ENCODE measurements at places on chromosomes 4 and X.

DNA sequence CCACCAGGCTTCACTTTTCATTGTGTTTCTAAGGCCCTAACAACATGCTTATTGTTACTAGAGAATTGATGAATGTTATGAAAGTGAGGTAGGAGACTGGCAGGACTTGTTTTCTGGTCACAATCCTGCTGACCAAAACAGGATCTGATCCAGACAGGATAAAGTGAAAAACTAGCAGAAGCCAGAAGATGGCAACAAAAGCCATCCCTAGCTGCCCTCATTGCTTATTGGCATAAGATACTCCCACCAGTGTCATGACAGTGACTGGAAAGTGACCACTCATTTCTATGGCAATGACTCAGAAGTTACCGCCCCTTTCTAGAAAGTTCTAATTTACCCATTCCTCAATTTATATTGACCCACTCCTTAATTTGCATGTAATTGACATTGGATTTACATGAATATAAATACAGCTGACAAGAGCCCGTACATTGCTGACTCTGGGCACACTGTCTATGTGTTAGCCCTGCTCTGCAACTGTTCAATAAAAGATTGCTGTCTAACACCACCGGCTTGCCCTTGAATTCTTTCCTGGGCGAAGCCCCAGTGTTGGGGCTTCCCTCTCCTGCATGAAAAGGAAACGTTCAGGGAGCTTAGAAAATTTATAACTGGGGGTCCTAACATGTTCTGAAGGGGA is 30.0 kb upstream of the FGG start:
- DNase-seq, result no peak

GRCh38 chr4:56323327-56323726 is 64.0 kb downstream of the AASDH start:
- DNase-seq, result no peak

GRCh38 chrX:18797141-18797540 is 89.7 kb downstream of the PPEF1 start:
- DNase-seq, result no peak

DNA sequence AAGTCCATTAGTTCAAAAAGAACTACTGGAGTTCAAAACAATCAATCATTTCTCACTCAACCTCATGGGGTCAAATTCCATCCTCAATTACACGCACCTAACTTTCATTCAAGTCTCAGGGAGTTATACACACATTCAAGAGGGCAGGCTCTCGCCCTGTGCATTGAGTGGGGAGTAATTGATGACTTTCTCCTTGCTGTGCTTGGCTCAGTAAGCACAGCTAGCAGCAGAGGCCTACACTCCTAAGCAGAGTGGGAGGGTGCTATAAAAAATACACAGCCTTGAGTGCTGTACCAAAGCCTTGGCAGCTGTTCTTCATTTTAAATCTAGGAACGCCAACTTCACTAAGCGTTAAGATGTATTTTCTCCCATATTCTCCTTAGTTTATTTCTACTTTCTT is 958.3 kb upstream of the ADGRL3 start:
- DNase-seq, result no peak

DNA sequence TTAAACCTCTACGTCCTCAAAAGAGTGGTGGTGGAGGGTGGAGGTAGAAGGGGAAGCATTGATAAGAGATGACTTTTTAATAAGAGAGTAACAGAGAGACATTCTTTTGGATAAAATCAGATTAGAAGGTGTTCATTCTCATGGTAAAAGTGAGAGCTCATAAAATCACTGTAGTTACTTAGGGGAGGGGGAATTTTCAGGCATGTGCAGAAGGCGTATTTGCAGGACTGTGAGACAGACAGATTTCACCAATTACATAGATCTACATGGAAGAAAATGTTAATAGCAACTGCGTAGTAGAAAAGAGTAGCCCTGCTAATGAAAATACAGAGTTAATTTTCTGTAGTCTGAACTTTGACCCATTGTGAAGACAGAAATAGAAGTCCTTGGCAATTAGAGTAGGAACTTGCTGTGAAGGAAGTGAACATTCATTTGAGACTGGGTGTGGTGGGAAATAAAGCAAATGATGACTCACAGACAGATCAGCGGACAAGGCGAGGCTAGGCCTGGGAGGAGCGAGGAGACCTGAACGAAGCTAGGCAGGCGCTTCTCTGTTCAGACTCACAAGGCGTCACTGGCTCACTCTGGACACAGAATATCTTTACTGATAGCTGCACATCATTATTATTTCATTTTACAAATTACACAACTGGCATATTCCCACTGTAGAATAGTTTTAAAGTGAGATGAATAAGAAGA is 57.2 kb upstream of the FAM9C start:
- DNase-seq, result no peak

DNA sequence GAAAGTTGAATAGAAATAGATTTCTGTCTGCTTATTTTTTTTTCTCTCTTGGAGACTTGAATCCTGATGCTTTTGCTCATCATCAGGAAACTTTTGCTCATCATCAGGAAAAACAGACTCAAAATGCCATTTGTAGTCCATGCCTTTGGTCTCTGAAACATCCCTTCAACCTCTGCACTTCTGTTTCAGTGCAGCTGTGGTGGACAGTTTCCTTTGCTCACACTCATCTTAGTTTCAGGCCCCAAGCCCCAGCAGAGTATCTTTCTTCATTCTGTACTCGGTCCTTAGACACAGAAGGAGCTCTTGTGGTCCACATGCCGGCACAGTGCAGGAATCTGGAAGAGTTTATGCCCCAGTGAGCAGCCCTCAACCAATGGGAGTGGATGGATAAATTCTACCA is 337.9 kb downstream of the PPP3CA start:
- no peak for DNase-seq

GRCh38 chr4:170887396-170887795 is 797.6 kb upstream of the AADAT start:
- no peak for DNase-seq

DNA sequence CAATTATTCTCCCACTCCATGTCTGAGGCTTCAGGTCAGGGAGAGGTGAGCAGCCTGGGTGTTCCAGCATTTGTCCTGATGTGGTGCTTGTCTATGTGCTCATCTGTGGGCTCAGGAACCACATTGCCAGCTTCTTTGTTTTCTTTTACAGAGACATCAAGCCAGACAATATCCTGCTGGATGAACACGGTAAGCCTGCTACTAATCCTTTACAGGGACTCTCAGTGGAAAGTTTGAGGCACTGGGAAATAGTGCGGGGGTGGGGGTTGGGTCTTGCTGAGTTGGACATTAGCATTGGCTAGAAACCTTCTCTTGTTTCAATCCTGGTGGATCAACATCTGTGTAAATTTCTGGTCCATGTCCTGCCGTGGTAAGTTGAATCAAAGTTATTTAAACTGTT is 310.3 kb downstream of the EVC2 start:
- DNase-seq, result no peak

- DNase-seq, result no peak
Observed at GRCh38 chr4:165095291-165095690, 17.4 kb downstream of the TMEM192 start.

- DNase-seq, result no peak
Observed at GRCh38 chrX:141278306-141278705, 36.0 kb upstream of the SPANXC start.

DNA sequence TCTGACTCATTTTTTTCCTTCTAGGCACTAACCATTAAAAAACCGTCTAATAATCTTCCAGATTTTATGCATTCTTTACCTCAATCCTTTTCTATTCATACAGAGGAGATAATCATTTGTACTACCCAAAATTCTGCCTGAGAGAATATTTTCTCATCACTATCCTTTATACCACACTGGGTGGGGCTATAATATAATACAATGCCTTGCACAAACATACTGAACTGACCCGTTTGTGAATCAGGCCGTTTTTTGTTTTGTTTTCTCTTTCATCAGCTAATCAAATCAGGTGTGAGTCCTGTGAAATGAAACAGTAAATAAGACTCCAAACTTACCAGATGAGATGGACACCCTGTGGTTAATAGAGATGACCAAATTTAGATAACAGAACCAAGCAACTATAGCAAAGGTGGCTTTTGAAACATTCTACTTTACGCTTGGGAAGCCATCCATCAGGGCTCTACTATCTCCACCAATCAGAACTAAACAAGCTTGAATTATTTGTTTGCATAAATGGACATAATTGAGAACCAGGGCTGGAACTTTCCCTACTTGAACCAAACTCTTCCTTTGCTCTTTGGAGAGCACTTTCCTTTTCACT is 573.0 kb downstream of the GABRG1 start:
- DNase-seq, result no peak

- no peak for DNase-seq
Observed at GRCh38 chr4:185997296-185997695, 71.7 kb upstream of the TLR3 start.

GRCh38 chr4:180455226-180455625 is 1788.0 kb upstream of the TENM3 start:
- DNase-seq, result no peak

DNA sequence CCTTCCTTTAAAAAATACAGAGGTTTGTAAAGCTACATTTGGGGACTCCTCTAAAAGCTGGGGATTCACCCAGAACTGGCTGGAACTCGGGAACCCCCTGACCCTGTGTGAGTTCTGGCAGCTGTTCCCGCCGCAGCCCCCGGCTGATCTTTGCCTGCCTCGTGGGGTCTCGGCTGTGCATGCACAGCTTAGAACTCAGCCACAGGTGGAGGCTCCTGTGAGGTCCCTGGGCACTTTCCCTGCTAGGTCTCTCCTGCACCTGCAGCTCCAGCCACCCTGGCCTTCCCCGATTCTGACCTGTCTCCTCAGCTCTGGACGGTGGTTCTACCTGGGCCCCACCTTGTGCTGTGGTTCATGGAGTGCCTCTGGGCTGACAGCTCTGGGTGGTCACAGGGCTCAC is 48.6 kb upstream of the HGFAC start:
- no peak for DNase-seq

DNA sequence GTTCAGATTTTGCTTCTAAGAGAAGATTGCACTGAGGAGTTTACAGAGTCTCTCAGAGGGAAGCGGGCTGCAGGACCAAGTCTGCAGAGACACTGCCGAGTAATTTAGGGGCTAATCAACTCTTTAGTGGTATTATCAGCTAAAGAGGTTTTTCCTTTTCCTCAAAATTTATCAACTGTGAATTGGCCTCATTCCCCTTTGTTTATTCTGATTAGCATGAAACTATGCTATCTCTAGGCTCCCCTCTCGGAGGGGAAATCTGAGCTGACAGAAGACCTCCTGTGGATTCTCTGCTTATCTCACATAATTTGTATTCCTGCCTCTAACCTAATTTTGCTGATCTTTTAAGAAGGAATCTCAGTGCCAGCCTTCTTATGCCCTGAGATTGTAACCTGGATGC is 201.0 kb downstream of the DCTD start:
- no peak for DNase-seq

DNA sequence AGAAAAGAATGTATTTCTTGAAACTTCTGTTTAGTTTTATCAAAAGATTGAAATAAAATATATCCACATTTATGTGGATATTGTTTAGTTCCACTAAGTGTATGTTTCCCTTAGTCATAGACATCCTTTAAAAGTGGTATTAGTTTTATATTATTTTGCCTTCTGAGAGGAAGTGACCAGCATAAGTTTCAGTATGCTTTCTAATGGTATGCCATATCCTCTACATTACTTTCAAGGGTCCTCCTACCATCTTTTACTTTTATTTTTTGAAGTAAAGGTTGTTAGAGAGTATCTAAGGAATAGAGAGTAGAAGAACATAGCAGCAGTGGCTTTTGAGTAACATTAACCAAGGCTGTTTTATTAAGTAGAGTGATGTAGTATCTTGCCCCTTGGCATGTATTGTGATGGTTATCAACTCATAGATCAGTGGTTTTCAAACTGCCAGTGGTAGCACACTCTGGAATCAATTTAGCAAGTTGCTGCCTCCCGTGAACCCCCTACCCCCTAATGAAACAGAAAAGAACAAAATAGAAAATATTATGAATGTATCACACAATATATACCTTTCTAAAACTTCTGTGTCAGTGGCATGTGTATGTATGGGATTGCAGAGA is 44.8 kb downstream of the RBPJ start:
- DNase-seq, result no peak

DNA sequence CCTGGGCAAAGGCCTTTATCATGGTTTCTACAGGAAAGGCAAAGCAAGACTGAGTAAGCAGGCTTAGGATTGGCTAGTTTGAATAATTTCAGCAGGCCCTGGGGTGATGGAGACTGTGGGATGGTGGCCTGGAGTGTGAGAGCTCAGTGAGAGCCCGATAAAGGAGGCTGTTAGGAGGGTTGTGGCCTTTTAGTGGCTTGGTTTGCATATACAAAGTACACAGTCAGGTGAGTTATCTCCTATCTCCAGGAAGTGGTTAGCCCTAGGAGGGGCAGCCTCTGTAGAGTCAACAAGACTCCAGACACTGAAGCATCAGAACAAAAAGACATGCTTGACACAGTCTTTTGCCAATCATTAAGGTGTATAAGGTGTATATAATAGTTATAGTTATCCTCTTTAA is 157.2 kb downstream of the CFAP299 start:
- DNase-seq, result no peak

DNA sequence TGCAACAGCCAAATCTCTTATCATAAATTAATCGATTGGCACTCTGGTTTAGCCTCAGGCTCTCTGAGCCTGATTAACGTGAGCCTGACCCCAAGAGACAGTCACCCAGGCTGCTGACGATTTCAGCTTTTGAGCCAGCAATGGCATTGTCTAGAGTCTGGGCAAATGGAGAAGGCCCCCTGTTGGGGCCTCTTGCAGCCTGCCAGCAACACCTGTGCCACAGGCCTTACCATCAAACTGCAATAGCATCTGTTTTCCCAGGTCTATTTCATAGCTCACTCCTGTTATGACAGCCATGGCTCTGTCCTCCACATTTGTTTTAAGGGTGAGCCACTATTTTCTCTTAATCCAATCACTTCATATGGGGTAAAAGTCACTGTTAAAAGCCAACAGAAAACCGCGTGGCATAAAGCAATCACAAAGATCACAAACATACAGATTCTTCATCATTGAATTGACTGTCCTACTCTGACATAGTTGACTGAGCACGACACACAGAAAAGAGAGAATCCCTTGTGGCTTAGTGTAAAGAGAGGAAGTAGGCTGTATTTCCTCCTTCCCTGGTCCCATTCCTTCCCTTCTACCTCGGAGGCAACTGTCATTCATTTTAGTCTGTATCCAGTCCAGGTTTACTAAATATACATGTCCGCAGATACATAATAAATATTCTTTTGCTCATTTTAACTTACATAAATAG is 47.8 kb downstream of the SLC9A7 start:
- DNase-seq, result no peak

GRCh38 chr4:71713611-71714203 is 70.2 kb downstream of the GC start:
- DNase-seq, result no peak

DNA sequence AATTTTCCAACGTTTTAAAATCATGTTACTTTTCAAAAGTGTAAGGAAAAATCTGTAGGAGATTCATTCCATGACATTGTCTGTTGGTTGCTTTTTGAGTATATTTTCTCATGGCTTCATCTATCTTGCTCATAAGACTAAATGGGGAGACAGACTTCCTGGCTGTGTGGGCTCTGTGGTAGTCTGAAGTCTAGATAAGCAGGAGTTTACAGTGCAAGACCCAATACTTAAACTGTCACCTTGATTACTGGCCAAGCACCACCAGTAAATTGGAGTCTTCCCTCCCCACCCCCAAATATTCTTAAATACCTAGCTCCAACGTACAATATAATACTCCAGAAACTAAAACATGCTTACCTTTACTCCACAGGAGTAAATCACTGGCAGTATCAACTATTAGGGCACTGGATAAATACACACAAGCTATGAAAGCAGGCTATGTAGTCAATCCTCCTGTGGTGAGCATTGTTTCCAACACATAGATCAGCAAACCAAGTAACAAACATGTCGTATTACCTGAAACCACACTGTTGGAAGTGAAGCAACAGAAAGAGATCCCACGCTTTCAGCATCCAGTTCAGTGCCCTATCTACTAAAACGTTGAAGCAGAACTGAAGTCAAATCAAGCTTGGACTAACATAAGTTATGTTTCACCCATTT is 6.2 kb downstream of the HNRNPD start:
- no peak for DNase-seq

- DNase-seq, result peak; percentile 72
Observed at GRCh38 chrX:77785486-77786364, at the start of gene ATRX. Gene ATRX (minus strand): TSS chrX:77786216. CDS start chrX:77786001, 215 bp downstream.

Data from GDM1 (cell line).